Activated CD4-positive, alpha-beta T cell treated with anti-CD3 and anti-CD28 coated beads for 4 hours (primary cell): ENCODE measurements at places on chromosomes 5 and 9.

GRCh38 chr9:31519011-31519410, 865.4 kb upstream of the ACO1 start:
- DNase-seq, result peak; percentile 3

- no peak for DNase-seq
Observed at GRCh38 chr5:28400076-28400475, 1361.7 kb upstream of the CDH9 start.

- no peak for DNase-seq
Observed at GRCh38 chr5:171623551-171624097, 162.0 kb upstream of the SMIM23 start.

DNA sequence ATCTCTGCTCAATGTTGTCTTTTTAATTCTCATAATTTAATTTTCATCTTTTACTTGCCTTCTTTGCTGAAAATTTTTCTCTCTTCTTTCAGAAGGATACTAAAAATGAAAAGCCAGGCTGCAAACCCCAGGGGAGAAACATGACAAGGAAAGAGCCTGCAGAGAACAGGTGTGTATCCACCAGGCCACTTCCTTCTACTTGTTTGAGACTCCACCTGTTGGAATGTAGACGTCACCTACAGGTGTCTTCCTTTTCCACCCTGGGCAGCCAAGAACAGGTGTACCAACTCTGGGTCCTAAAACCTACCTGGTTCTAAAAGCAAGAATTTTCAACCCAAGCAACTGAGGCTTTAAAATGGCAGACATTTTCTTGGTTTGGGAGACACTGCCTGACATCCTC, 166.8 kb downstream of the ATP10B start:
- no peak for DNase-seq

DNA sequence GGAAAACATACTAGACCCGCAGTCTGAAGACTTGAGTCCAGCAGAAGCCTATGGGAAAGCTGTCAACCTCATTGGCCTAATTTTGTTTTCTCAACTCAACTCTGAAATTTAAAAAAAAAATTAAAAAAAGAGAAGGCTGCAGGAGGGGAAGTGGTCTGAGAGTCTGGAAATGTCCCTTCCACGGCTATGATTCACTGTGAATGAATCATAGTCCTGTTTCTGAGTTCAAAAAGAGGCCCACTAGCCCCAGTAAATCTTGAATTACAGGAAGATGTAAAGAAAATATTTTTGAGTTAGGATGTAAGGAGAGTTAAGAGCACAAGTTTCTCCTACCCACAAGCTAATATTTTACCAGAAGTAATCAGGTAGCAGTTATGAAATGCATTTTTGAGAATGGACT, 565.5 kb upstream of the DMAC1 start:
- DNase-seq, result no peak
